Renal cortical epithelial cell (primary cell): ENCODE measurements at places on chromosomes 12 and 14. TPM values are rescaled to one million over a fixed set of nuclear protein-coding genes. Genes with fewer than 3 reads are reported as not detected.

- DNase-seq, result no peak
Observed at GRCh38 chr12:98696036-98696646, 51.1 kb downstream of the APAF1 start.

GRCh38 chr14:46490238-46490685 lies 161.3 kb downstream of the RPL10L start:
- DNase-seq, result peak; percentile 22

DNA sequence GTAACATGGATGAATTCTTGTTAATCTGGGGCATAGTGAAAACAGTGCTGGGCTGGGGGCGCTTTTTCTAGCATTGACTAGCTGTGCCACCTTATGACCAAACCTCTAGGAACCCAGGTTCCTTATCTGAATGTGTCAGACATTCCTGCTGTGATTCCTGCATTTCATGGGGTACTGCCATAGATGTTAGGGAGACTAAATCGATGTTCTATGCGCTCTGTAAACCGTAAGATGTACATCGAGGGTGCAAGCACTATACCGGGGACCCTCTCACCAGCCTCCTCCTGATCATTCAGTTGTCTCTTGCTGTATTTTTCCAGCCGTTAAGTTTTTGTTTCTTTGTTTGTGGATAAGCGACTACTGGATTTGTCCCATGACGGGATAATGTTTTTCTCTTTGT lies 170.9 kb upstream of the PARP11 start:
- no peak for DNase-seq

Gene LRP6
- total RNA-seq, result 25.9 and 79.1 TPM in 2 replicates

GRCh38 chr14:50828721-50829488 lies 2.1 kb downstream of the NIN start:
- no peak for DNase-seq

GRCh38 chr12:93978553-93978952 lies 169.8 kb upstream of the PLXNC1 start:
- DNase-seq, result peak; percentile 89

Gene EIF2S3B
- total RNA-seq, result 1.2 and 2.6 TPM in 2 replicates

- peak; percentile 92 for DNase-seq
Observed at GRCh38 chr14:20469890-20470602, 840 bp downstream of the PNP start.

Gene NEK9
- total RNA-seq, result 20.1 and 81.5 TPM in 2 replicates

- no peak for DNase-seq
Observed at GRCh38 chr12:62862259-62862881, 72.6 kb downstream of the PPM1H start.

Gene RPL10L
- not detected in 2 replicates for total RNA-seq

DNA sequence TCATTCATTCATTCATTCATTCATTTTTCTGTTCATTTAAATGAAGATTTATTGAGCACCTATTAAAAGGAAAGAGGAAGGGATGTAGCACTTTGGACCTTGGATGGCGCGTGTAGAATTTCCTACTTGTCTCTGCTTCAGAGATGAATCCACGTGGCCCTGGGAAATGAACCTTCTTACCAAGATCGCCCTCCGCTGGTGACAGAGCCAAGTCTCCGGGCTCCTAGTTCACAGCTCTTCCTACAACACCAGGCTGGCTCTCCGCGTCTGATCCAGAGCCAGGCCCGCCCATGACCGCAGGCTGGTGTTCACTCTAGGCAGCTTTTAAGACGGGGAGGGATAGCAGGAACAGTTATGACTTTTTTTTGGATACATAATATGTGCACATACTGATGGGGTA lies 70.9 kb upstream of the PIWIL1 start:
- DNase-seq, result no peak

Gene C12orf60
- 1.2 and 2.3 TPM in 2 replicates for total RNA-seq

Gene GDF11
- 1.9 and 7.7 TPM in 2 replicates for total RNA-seq

DNA sequence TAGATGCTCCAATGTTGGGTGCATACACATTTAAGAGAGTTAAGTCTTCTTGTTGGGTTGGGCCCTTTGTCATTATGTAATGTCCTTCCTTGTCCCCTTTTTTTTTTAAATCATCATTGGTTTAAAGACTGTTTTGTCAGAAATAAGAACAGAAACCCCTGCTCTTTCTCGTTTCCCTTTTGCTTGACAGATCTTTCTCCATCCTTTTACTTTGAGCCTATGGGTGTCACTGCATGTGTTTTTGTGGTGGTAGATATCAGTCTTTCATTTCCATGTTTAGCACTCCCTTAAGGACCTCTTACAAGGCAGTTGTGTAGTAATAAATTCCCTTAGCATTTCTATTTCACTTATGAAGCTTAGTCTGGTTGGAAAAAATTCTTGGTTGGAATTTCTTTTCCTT lies 47.4 kb downstream of the RTN1 start:
- no peak for DNase-seq

- no peak for DNase-seq
Observed at GRCh38 chr14:23483236-23483854, 13.8 kb downstream of the NGDN start.

DNA sequence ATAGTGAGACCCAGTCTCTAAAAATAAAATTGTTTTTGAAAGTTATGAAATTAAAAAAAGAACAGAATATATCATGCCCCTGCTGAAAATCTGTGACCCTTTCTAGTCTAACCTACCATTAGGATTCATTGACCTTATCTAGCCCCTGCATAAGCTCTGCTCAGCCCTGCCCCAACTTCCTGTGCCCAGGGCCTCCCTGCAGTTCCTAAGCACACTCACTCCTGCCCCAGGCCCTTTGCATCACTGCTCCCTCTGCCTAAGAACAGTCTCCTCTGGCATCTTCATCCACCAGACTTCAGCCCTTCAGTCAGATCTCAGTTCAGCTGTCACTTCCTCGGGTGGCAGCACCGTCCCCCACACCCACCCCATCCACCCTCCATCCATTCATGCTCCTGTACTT lies 55.4 kb downstream of the SCARB1 start:
- DNase-seq, result no peak

DNA sequence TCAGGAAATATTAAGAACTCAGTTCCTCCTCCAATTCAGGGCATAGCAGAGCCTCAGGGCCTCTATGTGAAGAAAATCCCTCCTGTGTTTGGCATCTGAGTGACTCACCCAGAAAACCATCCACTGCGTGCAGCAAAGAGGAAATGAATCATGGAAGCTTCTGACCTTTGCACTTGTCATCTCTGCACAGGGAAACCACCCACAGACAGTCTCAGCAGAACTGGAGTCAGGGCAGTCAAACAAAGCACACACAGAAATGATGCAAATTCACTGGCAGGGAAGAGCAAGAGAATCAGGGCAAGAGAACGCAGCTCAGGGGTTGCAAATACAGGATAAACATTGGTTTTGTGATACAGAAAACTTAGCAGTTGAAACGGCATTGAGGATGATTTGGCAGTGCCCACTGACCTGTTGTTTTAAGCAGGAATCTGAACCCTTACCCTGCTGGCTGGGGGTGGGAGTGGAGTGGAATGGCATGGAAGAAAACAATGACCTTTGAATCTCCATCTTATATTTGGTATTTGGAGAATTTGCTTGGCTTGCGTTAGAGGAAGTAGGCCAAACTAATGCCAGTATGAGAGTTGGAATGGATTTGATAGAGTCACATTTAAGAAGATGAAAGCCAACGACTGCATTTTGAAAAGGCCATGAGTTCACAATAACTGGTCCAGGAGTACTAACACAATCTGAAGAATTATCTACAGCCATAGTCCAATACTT lies 53.5 kb downstream of the PHLDA1 start:
- peak; percentile 100 for DNase-seq

GRCh38 chr12:1645819-1646218 lies 16.8 kb downstream of the WNT5B start:
- DNase-seq, result no peak

- no peak for DNase-seq
Observed at GRCh38 chr12:3551976-3552725, 61.1 kb downstream of the PRMT8 start.

- DNase-seq, result no peak
Observed at GRCh38 chr14:38887696-38888095, 215.3 kb downstream of the SEC23A start.

Gene CRADD
- 12.7 and 14.7 TPM in 2 replicates for total RNA-seq

GRCh38 chr12:103455020-103455763 lies 40.6 kb downstream of the C12orf42 start:
- no peak for DNase-seq

Gene SIX4
- total RNA-seq, result 5.6 and 11.3 TPM in 2 replicates

GRCh38 chr14:77305696-77306095 lies 15.0 kb downstream of the POMT2 start:
- DNase-seq, result no peak

- no peak for DNase-seq
Observed at GRCh38 chr12:77795699-77796098, 35.0 kb upstream of the NAV3 start.

Gene GPATCH2L
- 85.6 and 101 TPM in 2 replicates for total RNA-seq

Gene TMTC2
- 4.7 and 11.1 TPM in 2 replicates for total RNA-seq

- peak; percentile 64 for DNase-seq
Observed at GRCh38 chr12:30908722-30909348, 17.7 kb upstream of the TSPAN11 start.

GRCh38 chr14:35365130-35366055 lies 39.2 kb downstream of the NFKBIA start:
- peak; percentile 97 for DNase-seq

Gene FLRT2
- total RNA-seq, result 0.55 and 1.9 TPM in 2 replicates

DNA sequence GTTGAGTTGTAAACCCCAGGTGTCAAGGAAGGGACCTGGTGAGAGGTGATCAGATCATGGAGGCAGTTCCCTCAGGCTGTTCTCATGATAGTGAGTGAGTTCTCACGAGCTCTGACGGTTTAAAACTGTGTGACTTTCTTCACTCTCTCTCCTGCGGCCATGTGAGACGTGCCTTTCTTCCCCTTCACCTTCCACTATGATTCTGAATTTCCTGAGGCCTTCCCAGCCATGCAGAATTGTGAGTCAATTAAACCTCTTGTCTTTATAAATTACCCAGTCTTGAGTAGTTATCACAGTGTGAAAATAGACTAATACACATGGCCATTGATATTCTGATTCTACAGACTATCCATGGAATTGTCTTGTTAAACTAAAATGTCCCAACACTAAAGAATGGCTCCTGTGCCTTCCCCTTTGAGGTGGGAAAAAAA lies 85.6 kb downstream of the SLC2A13 start:
- no peak for DNase-seq

DNA sequence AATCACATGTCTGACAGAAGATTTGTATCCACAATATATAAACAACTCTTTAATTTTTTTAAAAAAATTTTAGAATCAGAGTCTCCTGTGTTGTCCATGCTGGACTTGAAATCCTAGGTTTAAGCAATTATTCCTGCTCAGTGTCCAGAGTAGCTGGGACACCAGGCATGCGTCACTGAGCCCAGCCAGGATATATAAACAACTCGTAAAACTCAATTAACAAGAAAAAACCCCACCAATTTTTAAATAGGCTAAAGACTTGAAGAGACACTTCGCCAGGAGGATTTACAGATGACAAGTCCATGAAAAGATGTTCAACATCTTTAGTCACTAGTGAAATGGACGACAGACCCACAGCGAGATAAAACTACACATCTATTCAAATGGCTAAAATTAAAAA lies 2.0 kb upstream of the SCN8A start:
- no peak for DNase-seq

- DNase-seq, result no peak
Observed at GRCh38 chr12:131074221-131075083, 120.7 kb downstream of the ADGRD1 start.

DNA sequence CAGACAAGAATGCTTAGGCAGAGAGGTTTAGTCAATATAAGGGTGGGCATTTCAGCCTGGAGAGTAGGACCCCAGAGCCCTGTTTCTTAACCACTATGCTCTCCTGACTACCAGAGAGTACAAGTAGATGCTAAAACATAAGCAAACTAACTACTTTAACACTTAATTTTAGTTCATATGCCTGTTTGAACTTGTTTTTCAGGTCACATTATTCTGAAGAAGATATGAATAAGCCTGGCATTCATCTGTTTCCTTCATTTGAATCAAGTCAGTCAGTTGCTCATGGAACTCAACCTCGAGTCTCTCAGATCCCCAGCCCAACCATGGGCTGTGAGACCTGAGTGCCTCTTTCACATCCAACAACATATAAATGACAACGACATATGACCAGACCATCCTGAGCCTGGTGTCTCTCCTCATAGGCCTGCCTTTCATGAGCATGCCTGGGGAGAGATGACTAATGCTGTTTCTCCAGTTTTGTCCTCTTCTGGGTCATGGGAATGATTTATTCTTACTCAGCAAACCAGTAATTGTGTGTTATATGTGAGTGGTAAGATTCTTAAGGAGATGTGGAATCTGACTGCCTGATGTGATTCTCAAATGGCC lies 251.1 kb upstream of the BTG1 start:
- peak; percentile 90 for DNase-seq

GRCh38 chr12:2366711-2367110 lies 313.9 kb downstream of the CACNA1C start:
- DNase-seq, result no peak

Gene OR6J1
- 0.05 TPM in 1 of 2 replicates, not detected in the other for total RNA-seq

DNA sequence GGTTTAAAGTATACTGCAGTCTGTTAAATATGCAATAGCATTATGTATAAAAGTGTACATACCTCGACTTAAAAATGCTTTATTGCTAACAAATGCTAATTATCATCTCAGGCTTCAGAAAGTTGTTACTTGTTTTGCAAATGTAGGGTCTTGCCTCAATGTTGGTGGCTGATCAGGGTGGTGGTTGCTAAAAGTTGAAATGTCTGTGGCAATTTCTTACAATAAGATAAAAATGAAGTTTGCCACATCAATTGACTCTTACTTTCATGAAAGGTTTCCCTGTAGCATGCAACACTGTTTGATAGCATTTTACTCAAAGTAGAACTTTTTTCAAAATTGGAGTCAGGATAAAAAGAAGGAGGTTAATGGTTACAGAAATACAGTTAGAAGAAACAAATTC lies 407.7 kb upstream of the OR4E1 start:
- no peak for DNase-seq

DNA sequence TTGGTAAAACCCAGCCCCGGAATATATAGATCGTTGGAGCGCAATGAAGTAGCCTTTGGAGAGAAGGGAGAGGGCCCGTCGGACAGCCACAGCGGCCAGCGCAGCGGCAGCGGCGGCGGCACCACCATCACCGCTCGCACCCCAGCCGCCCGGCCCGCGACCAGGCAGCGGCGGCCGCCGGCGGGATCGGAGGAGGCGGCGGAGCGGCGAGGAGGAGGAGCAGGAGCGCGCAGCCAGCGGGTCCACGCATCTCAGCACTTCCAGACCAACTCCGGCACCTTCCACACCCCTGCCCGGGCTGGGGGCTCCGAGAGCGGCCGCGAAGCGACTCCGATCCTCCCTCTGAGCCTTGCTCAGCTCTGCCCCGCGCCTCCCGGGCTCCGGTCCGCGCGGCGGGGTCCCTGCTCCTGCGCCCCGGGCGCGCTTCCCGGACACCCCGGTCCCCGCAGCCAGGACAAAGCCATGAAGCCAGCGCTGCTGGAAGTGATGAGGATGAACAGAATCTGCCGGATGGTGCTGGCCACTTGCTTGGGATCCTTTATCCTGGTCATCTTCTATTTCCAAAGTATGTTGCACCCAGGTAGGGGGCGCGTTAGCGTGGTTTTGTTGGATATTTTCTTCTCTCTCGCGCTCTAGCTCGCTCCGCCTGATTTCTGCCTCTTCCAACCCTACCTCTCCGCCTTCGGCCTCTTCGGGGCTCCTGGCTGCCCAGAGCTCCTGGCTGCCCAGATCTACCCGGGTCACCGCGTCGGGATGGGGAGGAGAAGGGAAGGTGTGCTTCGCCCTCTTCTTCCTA lies 400 bp downstream of the CHST11 start:
- peak; percentile 69 for DNase-seq

GRCh38 chr12:81245907-81246570 lies 168.2 kb downstream of the ACSS3 start:
- DNase-seq, result no peak

GRCh38 chr12:117334051-117334450 lies 27.4 kb downstream of the NOS1 start:
- DNase-seq, result no peak

Gene LRRIQ1
- total RNA-seq, result 0.87 and 8.7 TPM in 2 replicates

- no peak for DNase-seq
Observed at GRCh38 chr12:104691721-104692556, 235.2 kb downstream of the CHST11 start.
